ENCODE measurements at places on chromosomes 12 and 14.

DNA sequence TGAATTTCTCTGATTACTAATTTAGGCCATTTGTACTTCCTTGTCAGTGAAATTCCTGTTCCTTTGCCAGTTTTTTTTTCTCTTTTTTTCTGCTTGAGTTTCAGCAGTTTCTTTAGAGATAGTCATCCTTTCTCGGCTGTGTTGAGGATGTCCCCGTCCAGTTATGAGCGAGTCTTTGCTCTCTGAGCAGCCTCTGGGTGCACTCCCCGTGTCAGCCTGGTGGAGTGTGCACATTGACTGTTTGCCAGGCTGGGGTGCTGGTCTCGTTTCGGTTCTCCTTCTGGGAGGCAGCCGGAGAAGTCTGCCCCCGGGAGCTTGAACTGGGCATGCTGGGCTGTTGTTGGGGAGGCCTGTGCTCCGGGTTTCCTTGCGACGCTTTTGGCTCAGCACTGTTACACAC lies 3.0 kb downstream of the PACS2 start:
- DNase-seq, result peak; percentile 49

GRCh38 chr12:106234449-106234848 lies 13.4 kb downstream of the CKAP4 start:
- no peak for DNase-seq

DNA sequence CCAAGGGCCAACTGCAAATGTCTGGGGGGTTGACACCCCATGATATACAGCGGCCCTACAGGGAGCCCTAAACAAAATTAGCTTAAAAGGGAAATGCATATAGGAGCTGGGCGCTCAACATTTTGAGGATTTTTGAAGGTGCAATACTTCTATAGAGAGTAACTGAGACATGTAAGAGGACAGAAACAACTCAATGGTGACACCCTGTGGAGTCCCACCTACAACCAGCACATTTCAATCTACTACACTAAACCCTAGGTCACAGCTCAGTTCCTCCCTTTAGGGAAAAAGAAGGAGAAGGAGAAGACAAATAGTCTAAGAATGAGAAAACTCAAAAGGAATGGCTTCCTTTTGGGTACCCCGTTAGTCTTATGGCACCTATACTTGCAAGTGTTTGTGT lies 1010.5 kb upstream of the NOVA1 start:
- DNase-seq, result no peak

DNA sequence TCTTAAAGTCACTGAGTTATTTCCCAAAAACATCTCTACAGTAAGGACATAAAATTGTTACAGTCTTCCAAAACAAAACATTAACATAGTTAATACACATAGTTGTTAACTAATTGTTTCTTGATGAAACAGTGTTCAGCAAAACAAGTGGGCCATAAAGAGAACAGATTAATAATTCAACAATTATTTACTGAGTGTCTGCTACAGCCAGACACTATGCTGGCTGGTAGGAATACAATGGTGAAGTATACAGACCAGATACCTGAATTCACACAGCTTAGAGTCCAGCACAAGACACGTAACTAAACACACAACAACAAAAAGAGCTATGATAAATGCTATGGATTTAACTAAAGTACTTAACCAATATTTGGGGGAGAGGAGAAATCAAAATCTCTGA lies 47.0 kb downstream of the PPP1R12A start:
- DNase-seq, result no peak

Measured in Peyer's patch (tissue), 4 donors.